Activated CD4-positive, alpha-beta T cell treated with anti-CD3 and anti-CD28 coated beads, Interleukin-2, amount 10 ng/mL, durations not matched to agents 7 days and 5 days (primary cell): ENCODE measurements at places on chromosomes 3 and 15.

- no peak for DNase-seq
These were observed 76.6 kb downstream of the NEDD4 start for GRCh38 chr15:55916666-55917409.

DNA sequence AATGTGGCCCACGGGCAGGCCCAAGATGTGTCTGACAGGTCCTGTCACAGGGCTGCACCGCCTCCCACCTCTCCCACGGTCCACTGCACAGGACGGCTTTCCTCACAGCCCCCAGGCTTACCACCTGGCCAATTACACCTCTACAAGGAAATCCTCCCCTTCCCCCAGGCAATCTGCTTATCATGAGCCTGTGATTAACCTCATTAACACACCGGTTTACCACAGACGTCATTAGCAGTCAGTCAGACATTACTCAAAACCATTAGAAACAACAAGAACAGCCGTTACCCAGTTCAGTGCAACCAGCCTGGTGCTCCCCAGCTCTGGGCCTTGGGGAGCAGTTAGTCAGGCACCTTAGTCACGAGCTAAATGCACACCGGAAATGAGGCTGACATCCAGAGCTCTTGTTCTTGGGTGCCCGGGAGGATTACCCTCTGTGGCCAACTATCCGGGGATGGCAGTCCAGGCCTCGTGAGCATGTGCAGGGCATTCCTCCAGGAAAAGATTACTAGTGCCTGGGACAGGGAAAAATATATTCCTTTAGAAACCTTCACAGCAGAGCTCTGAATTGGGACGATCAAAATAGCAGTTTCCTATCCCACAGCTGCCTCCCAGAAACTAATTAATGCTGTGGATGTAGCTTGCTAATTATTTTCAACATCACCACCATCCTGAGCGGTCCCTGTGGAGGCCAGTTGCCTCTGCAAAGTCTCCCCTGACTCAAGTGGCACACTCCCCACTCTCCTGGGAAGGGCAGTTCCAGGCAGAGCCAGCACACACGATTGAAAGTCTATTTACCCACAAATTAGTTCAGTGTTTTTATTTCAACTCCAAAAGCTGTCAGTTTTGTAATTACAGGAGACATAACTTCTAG lies 117.4 kb upstream of the ZBED2 start:
- no peak for DNase-seq

- DNase-seq, result no peak
These were observed 521.2 kb downstream of the FOXP1 start for GRCh38 chr3:71062037-71062932.

GRCh38 chr15:85314633-85315032 lies 65.8 kb upstream of the AKAP13 start:
- DNase-seq, result no peak

- no peak for DNase-seq
These were observed 20.4 kb downstream of the CDIN1 start for GRCh38 chr15:36599620-36600433.
